Hematopoietic multipotent progenitor cell treated with erythropoietin and hydrocortisone succinate and interleukin-3 and kit ligand, for 17 days (in vitro differentiated cells): ENCODE measurements at places on chromosomes 2 and 18.

DNA sequence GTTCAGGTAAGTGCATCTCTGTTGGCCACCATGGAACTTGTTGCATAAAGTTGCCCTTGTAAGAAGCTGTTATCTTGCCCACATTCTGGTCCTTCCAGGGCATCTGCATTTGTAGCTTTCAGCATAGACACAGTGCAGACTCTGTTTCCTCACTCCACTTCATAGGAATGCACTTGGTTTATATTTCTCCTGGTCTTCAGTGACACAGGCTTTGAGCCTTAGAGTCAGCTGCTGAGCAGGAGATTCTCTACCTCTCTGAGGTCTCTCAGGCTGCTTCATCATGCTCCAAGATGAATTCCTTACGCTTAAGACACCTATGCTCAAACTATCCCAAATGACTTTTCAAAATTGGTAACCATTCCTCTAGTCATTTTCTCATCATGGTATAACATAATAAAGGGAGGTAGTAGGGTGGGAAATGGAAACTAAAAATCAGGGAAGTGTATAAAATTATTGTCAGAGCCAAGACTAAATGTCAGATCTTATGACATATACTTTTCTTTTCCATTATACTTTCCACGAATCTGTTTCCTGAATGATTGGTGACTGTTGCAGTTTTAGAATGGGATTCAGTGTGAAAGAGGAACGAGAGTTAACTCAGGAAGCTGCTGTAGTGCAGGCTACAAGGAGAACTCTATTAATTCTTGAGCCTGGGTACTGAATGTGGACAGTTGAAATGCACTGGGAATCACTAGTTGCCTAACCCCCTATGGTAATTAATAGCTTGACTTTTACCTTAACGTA is 72.0 kb downstream of the GALNT1 start:
- DNase-seq: no peak

DNA sequence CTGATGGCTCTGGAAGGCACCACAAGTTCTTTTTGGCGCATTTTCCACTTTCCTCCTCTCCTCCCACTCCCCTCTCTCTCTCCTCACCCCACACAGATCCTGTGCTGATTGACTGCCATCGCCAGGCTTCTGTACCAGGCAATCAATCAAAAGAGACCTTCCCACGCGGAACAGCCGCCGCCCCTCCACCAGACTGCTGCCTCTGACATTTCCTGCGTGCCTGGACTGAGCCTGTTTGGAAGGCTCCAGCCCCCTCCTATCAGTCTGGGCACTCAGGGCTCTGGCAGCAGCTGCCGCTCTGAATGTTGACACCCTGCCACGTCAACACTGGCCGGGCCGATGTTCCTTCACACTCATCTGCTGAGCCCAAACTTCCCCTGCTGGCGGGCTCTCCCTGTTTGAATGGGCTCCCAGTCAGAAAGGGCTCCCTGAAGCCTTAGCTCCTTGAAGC is 467.7 kb downstream of the EPHA4 start:
- DNase-seq: no peak

DNA sequence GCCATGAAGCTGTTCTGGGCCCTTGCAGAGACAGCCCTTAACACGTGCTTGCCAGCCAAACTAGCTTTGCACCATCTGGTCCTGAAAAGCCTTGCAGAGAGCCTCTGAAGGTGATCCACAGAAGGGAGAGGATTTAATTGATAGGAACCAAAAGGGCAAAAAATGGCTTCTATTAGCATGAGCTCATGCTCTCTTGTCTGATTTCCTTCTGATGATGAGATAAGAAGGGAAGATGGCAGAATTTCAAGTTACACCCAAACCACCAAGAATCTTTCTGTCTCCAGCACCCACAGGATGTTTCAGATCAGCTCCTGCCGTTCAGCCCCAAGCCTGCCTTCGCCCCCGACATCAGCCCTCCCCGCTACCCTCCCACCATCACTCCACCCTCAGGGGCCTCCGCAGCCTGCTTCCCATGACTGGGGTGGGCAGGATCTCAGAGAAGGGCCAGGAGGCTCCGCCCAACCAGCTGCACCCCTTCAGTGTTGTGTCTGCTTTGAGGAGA is 23.4 kb upstream of the GLI2 start:
- DNase-seq: no peak

- DNase-seq: no peak
Measured at GRCh38 chr18:22521026-22521707, 103.5 kb upstream of the CTAGE1 start.

DNA sequence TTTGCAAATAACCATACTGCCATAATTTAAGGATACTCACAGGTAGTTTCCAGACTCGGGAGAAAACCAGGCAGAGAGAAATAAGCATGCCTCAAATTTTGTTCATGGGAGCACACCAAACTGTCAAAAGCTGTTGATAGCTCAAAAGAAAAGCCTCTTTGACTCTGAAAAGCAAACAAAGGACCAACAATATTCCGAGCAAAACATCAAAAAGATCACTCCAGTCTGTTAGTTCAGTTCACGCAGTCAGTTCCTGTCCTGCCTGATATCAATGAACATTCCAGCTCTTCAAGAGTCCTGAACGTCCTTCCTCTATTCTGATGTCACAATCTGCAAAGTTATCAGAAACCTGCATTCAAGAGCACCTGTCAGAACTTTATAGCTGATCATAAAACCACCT is 78.7 kb downstream of the RRM2 start:
- DNase-seq: no peak

DNA sequence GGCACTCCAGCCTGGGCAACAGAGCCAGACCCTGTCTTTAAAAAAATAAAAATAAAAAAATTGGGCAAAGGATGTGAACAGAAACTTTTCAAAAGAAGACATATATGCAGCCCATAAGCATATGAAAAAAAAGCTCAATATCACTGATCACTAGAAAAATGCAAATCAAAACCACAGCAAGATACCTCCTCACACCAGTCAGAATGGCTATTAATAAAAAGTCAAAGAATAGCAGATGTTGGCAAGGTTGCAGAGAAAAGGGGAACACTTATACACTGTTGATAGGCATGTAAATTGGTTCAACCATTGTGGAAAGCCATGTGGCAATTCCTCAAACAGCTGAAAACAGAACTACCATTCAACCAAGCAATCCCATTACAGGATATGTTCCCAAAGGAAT is 204.1 kb upstream of the SRD5A2 start:
- no peak for DNase-seq

DNA sequence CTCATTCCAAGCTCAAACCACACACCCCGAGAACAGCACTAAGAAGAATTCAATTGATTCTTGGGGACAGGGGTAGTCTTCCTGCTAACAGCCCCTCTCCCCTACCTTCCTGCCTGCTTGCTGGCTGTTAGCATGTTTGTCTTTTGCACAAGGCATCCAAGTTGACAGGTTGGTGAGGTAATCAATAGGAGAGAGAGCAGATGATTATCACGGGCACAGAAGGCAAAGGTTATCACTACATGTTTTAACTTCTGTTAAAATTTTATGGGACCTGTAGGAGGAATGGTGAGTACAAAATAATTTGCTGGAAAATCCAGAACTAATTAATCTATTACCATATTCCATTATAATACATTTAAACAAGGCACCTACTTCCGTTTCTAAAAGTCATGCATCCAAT is 442.1 kb upstream of the TCF4 start:
- no peak for DNase-seq

DNA sequence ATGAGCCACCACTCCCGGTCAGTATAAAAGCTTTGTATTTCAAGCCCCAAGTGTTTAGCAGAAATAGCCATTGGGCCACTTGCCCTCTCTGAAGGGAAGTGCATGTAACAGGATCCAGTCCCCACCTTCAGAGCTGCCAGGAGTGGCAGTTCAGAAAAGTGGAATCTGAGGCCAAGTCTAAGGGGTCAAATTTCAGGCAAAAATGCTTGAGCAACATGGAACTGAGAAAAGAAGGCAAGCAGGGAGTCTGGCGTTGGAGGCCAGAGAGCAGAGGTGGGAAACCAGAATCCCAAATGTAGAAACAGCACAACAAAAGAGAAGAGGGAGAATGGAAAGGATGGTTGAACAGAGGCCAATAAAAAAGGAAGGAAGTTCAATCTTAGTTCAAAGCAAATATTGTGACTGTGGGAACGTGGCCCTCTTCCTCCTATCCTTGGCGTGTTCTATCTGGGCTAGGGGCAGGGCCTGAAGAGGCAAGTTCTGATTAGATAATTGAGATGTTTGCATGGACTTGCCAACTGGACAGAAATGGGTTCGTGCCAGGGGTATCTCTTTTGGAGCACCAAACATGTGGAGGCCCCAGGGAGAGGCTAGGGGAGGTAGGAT is 102.2 kb downstream of the AP1S3 start:
- DNase-seq: no peak

DNA sequence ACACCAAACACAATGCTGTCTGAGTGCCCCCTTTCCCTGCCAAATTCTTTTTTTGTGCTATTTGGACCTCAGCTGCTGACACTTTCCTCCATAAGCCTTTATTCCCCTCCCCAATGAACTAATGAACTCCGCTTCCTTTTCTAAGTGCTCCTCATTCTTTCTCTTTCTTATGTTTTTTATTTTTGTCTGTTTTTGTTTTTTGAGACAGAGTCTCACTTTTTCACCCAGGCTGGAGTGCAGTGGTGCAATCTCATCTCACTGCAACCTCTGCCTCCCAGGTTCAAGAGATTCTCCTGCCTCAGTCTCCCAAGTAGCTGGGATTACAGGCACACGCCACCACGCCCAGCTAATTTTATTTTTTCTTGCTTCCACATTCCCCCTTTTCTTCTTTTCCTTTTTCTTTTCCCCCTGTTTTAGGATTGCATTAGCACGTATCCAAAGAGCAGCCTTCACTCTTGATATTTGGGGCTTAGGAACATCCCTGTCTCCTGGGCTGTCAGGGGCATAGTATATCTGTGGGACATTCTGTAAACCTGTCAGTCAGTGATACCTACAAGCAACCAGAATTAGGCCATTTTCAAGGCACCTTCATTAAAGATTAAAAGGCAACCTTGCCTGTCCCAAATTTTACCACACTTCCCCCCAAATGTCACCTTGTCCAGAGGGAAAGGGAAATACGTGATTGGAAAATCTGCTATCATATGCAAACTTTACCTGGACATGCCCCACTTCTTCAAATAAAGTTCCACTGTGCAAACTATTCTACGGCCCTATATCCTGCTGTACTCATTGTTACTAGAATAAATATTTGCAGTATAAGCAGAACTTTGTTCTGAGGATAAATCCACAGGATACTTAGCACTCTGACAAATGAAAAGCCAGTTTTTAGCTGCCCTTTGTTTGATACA is 65.1 kb upstream of the ACSL3 start:
- no peak for DNase-seq

- DNase-seq: no peak
Measured at GRCh38 chr2:215982465-215982875, 30.9 kb downstream of the MREG start.

- no peak for DNase-seq
Measured at GRCh38 chr2:40038646-40039045, 259.6 kb upstream of the THUMPD2 start.

GRCh38 chr18:37577051-37577611 is 11.5 kb upstream of the CELF4 start:
- no peak for DNase-seq

- no peak for DNase-seq
Measured at GRCh38 chr2:96325041-96325883, at the start of gene ITPRIPL1. Gene ITPRIPL1 (plus strand): TSS chr2:96325317. CDS start chr2:96325840, 523 bp downstream.

DNA sequence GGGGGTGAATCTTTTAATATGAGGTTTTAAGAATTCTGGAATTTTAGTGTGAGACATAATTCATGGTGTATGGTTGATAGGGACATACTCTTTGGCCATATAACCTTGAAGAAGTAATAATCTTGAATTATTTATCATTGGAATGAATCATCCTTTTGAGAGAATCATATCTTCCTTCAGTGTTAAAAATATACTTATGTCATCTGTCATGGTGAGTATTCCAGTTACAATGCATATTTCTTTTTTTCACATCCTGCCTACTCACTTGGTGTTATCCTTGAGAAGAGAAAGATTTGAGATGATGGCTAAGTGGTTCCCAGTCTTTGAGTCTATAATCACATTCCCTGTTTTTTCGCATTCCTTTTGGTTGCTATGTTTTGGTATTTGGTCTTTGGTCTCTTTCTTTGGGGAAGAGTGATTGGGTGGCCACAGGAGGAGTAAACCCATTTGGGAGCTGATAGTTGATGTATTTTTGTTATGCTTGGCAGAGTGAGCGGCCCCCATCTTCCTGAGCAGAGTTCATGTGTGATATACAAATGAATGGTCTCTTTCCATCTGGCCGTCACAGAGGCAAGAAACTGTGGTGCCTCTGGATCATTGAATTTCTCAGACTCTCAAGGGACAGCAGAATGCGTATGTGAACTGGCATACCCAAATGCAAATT is 21.6 kb downstream of the ASAP2 start:
- DNase-seq: no peak

DNA sequence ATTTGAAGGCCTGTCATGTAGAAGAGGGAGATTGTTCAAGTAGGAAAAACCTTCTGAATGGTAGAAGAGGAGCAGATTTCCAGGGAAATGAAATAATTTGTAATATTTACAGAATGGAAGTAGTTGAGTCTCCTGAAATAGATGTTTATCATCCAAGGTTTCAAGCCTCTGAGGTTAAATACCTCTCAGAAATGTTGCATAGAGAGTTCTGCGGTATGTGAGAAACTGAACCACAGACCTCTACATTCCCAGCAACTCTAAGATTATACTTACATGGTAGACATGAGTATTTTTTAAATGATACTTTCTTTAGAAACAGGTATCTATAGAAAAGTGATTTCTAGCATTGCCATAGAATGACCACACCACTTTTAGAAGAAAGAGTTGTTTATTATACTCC is 379.8 kb upstream of the FANCL start:
- DNase-seq: no peak

GRCh38 chr2:107222466-107222865 is 336.5 kb upstream of the ST6GAL2 start:
- no peak for DNase-seq

GRCh38 chr2:47767880-47768609 is 14.9 kb upstream of the MSH6 start:
- peak; percentile 64 for DNase-seq

DNA sequence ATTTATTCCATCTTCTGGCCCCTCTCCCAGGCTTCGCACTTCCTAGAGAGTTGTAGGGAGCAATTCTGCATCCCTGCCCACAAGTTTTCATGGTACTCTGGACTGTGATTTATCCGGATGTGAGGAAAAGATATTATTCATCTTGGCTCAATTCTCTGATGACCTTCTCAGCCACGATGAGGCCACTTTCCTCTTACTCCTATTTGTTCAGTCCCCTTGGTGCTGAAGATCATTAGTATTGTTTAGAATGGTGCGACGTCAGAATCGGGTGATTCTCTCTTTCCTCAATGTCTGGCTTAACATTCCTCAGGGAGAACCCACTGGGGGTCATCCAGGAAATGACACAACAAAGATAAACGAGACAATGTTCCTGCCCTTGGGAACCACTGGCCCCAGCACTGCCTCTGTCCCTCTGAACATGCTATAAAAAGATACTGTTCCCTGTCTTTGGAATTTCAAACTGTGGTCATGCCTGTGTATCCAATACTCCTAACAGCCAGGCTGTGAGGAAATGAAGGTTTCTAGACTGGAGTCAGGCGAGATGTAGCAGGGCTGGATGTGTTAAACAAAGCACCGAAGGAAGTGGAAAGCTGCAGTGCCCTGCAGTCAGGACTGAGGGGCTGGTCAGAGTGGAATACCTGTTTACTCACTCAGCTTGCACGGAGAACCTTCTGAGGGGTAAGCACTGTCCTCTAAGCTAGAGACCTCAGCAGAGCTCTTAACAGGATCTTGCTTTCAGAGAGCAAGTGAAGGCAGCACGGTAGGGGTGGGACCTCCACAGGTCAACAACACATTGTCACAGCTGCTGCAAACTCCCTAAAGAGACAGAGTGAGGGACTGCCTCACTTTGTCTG is 12.9 kb upstream of the GLI2 start:
- DNase-seq: no peak
